ENCODE measurements at places on chromosomes 12 and 14.

DNA sequence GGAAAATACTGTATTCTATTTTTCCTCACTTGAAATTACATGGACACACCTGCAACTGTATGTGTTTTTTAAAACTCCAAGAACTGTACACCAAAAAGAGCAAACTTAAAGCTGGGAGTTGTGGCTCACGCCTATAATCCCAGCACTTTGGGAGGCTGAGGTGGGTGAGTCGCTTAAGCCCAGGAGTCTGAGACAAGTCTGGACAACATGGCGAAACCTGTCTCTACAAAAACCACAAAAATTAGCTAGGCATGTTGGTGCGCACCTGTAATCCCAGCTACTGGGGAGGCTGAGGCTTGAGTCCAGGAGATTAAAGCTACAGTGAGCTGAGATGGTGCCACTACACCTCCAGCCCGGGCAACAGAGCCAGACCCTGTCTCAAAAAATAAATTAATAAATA is 95.9 kb downstream of the SINHCAF start:
- DNase-seq, result no peak

GRCh38 chr12:26748741-26749431 is 84.1 kb downstream of the ITPR2 start:
- DNase-seq, result no peak

DNA sequence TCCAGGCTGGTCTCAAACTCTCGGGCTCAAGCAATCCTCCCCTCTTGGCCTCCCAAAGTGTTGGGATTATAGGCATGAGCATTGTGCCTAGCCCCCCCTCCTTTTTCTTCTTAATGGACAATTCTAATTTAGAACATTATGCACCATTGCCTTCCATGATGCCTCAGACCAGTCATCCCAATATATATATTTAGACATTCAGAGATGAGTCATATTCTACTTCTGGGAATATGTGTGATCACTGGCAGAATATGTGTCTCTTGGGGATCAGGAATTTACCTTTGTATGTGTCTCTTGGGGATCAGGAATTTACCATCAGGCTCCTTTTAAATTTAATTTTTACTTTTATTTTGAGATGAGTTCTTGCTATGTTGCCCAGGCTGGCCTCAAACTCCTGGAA is 7.5 kb upstream of the CCDC177 start:
- no peak for DNase-seq

DNA sequence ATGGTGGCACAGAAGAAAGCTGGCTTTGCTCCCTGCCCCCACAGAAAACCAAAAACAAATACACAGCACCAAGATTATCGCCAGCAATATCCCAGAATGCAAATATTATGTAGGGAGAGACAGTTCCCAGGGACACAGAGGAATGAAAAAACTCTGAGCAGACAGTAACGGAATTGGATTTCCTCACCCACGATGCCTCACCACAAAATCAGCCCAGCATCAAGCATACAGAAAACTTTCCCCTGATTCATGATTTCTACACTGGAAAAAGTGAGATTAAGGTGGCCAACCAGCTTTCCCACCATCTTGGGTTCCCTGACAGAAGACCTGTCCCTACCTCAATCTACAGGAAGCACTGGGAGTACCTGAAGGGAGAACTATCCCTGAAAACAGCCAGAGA is 36.6 kb downstream of the PARP11 start:
- no peak for DNase-seq

GRCh38 chr12:113796852-113797534 is 169.1 kb downstream of the RBM19 start:
- no peak for DNase-seq

Measured in prostate gland (tissue), 2 donors.